ENCODE measurements at places on chromosomes 16 and 17. TPM values are rescaled to one million over a fixed set of nuclear protein-coding genes. Genes with fewer than 3 reads are reported as not detected.

The KRTAP4-9 gene
- polyA plus RNA-seq: not detected

The CREBBP gene
- polyA plus RNA-seq: 74.6 TPM

The ODAD4 gene
- polyA plus RNA-seq: 8.4 TPM

The HEXIM1 gene
- polyA plus RNA-seq: 37.1 TPM

The KCNH6 gene
- polyA plus RNA-seq: 1.7 TPM

The ADGRG1 gene
- 59.3 TPM for polyA plus RNA-seq

The SLC5A10 gene
- 1.1 TPM for polyA plus RNA-seq

The APOBR gene
- 0.83 TPM for polyA plus RNA-seq

Measured in renal cortex interstitium (tissue), 15 donors.